ENCODE measurements at places on chromosomes 7 and 10.
A peak's percentile ranks its signal among the peaks of the same experiment; 100 is the strongest.

DNA sequence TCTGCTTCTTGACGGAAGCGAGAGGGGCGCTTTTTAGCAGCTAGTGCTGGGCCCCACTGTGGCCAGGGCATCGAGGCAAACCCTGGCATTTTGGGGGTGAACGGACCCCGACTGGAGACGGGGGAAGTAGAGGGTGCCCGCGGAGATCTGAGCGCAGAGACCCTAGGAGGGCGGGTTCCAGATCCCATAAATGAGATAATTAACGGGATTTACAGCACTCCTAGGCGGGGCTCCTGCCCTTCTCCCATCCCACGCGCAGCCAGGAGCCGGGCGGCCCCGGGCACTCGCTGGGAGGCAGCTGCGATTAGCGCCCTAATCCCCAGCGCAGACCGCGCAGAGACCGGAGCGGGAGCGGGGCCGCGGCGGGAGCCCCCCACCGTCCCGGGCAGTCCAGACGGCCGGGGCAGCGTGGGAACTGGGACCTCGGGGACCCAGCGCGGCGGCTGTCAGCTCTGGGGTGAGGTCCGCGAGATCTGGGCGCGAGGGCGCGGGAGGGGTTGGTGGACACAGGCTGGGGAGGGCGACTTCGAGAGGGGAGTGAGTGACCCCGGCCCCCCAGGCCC is 735 bp downstream of the JCAD start:
- DNase-seq, result no peak

GRCh38 chr10:517872-518475 is 171.5 kb downstream of the DIP2C start:
- DNase-seq, result no peak

DNA sequence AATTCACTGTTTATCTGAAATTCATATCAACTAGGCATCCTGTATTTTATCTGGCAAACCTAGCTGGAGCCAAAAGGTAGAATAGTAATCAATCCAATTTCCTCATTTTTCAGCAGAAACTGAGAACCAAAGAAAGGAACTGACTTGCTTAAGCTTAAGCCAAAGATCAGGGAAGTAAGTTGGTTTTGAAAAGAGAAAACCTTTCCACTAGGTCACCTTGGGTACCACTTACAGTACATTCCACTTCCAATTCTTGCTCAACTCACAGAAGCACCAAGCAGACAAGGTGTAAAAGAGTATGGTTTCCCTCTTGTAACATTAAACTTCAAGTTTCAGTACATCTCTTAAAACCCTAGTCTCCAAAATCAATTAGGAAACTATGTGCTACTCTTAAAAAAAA is 79.6 kb downstream of the ZFAND4 start:
- peak; percentile 51 for DNase-seq

DNA sequence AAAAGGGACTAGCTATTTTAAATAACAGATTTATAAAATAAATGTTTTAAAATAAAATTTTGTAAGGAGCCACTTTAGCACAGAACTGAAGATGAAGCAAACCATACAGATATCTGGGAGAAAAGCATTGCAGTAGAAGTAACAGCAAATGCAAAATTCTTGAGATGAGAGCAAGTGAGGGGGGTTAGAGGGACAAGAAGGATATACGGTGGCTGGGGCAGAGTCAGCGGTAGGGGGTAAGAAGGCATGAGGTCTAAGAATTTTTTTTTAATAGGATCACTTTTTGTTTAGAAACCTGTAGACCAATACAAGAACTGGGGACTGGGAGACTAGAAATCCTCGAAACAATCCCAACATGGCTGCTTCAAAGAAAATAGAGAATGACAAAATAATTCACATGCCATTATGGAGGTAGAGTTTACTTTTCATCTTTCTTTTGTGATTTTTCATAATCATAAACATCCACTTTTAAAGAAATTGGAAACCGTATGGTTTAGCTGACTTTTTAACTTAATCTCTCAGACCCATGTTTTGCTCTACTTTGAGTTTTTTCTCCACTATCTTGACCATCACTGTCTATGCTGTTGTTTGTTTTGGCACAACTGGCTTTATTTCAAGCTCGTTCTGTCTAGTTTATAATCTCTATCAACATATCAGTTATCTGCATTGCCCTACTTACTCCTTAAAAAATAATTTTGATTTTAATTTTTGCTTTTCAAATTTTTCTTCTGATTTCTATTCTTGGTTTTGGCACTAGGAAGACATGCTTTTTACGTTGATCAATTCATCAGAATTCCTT is 73.5 kb downstream of the KMT2C start:
- DNase-seq, result no peak

DNA sequence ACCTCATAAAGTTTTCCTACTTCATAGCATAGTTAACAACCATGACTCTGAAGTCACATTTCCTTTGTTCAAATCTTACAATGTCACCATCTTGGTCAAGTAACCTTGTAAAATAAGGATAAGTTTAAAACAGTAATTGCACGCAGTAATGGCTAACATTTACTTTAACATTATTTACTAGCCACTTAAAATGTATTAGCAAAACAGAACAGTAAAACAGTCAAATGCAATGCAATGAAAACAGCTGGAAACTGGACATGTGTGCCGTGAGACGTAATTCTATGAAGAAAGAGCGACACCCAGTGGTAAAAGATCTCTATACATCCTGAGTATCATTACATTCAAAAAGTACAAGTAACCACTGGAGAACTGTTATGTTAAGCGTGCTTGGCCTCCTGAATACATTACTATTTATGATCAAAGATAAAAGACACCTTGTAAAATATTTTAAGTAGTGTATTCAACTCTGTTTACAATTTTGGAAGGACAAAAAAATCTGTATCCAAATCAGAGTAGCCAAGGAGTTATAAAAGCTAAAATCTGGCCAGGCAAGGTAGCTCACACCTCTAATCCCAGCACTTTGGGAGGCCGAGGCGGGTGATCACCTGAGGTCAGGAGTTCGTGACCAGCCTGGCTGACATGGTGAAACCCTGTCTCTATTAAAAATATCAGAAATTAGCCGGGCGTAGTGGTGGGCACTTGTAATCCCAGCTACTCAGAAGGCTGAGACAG is 27.2 kb downstream of the ATE1 start:
- peak; percentile 88 for DNase-seq

Measured in OCI-M1 (cell line).